ENCODE measurements at places on chromosomes 5 and 9. TPM values are rescaled to one million over a fixed set of nuclear protein-coding genes. Genes with fewer than 3 reads are reported as not detected.

Gene UTP15
- 57.4 TPM for total RNA-seq

Gene ARAP3
- 6.5 TPM for total RNA-seq

Gene DMRT3
- total RNA-seq, result not detected

Gene PCDHA5
- not detected for total RNA-seq

Gene LCN15
- total RNA-seq, result not detected

Gene CFAP157
- total RNA-seq, result not detected

Gene NXNL2
- not detected for total RNA-seq

All from activated CD8-positive, alpha-beta memory T cell treated with anti-CD3 and anti-CD28 coated beads for 36 hours (primary cell).